GM19239 (cell line): ENCODE measurements at places on chromosomes 3 and 15.

GRCh38 chr15:65641768-65642475 is 20.2 kb downstream of the SLC24A1 start:
- no peak for DNase-seq

GRCh38 chr3:101791778-101792177 is 12.8 kb downstream of the NXPE3 start:
- DNase-seq: no peak

- no peak for DNase-seq
These were observed 233.7 kb downstream of the SHQ1 start for GRCh38 chr3:72614394-72615074.

DNA sequence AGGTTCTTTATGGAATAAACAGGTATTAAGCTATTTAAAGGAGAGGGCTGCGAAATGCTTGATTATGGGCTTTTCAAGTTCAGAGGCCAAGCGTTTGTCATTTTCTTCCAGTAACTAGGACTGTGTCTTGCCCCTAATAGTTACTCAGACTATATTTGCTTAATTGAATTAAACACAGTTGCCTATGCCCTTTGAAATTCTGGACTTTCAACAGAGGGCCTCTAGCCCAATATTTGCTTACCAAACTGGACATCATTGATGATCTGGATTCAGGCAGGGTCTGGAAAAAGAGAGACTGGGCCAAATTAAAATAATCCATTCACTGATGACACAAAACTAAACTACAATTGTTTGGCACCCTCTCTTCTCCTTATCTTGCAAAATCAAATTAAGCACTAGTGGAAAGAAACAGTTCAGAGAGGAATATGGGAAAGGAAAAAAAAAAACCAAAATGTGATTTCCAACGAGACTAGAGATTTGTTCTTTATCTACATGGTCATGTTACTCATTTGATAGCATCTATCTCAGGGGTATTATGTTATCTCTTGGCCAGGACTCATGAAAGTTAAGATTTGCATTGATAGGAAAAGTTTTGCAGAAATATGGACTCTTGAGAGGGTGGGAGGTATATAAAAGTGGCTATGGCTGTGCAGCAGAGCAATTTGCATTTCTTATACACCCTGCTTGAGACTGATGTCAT is 75.1 kb upstream of the TSEN2 start:
- DNase-seq: no peak

DNA sequence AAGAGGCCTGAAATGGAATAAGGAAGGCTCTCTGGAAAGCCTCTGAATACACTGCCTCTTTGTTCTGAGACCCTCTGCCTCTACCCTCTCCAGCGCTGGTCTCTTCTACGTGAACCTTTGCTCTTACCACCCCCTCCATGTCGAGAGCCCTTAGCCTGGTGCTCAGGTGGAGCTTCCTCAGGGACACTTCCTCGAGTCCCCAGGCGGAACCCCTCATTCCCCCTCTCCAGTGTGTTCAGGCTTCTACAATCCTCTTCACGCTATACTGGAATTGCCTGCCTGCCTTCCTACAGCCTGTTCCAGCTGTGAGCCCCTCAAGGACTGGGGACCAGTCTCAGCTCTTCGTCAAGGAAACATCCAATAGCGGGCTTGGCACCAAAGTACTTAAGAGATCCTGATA is 7.4 kb downstream of the STIMATE start:
- no peak for DNase-seq
